Activated T-cell treated with anti-CD3 and anti-CD28 coated beads, Interleukin-2, amount 50 U/mL, for 24 hours (primary cell): ENCODE measurements at places on chromosomes 3 and 15.

GRCh38 chr3:68360492-68360891 is 571.9 kb downstream of the TAFA4 start:
- H3K27me3 ChIP-seq = no peaks in the 10 kb centered on the region
- no peaks in the 10 kb centered on the region for H3K4me1 ChIP-seq
- no peak overlapping the region for H3K4me3 ChIP-seq
- H3K27ac ChIP-seq = no peak overlapping the region
- no peak for DNase-seq

DNA sequence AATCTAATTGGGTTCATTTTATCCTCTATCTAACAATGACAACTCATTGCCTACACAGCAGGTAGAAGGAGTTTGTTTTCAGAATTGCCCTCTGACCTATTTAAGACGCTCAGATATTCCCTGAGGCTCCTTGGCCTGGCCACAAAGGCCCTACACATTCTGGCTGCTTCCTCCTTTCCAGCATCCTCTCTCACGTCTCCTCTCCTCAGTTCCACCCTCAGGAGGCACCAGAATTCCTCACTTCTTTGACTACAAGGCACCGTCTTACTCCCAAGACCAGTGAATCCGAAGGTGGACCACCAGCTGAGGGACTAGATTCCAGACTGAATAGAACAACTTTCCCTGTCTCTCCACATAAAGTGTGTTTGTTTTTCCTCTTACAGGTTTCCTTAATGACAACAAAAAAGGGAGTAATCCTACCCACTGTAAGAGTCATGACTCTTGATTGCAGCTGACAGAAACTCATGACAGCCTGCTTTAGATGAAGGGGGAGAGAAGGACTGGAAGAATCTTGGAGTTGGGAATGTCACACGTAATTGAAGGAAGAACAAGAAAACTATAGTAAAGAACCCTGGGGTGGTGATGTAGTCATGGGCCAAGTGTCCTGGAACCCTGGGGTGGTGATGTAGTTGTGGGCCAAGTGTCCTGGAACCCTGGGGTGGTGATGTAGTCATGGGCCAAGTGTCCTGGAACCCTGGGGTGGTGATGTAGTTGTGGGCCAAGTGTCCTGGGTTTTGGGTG is 22.0 kb upstream of the MUC20 start:
- no peak overlapping the region for H3K4me3 ChIP-seq
- DNase-seq = no peak
- H3K27ac ChIP-seq = no peak overlapping the region
- H3K36me3 ChIP-seq = peaks cover 32% of the 10 kb centered on the region

DNA sequence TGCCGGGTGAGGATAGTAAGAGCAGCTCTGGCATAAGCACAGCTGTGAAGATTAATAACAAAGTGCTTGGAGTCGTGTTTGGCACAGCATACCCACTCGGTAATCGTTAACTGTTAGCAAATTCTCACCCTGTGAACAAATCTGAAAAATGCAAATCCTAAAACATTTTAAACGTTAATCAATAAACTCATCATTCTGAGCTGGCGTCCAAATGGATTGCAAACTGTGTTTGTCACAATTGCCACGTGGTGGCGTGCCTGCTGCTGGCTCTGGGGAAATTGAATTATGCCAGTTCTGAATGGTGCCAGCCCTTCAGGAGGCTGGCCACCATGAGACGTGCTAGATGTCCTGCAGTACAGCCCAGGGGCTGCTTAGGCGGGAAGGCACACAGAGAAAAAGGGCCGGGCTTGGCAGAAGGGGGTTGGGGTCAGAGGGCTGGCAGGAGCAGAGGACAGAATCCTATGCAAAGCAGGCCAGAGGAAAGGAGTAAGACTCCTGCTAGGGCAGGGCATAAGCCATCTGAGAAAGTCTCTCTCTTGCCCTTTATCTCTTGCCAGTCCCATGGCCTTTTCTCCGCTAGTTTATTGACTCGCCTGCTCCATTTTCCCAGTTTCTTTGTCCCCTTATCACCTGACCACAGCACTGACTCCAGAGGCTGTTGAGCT is 22.1 kb upstream of the POLG start:
- H3K4me1 ChIP-seq = peaks cover 16% of the 10 kb centered on the region
- peaks cover 82% of the 10 kb centered on the region for H3K27me3 ChIP-seq
- no peak overlapping the region for H3K27ac ChIP-seq
- DNase-seq = no peak
- H3K36me3 ChIP-seq = no peaks in the 10 kb centered on the region
- H3K4me3 ChIP-seq = no peak overlapping the region

- H3K4me1 ChIP-seq = peaks cover 51% of the 10 kb centered on the region
- H3K4me3 ChIP-seq = no peak overlapping the region
- DNase-seq = no peak
- H3K36me3 ChIP-seq = no peaks in the 10 kb centered on the region
- H3K27ac ChIP-seq = no peak overlapping the region
Measured at GRCh38 chr15:98778960-98779359, 130.6 kb downstream of the IGF1R start.

- peaks cover 46% of the 10 kb centered on the region for H3K4me1 ChIP-seq
- H3K27me3 ChIP-seq = no peaks in the 10 kb centered on the region
- peak; percentile 26 for DNase-seq
- H3K27ac ChIP-seq = no peak overlapping the region
- no peak overlapping the region for H3K4me3 ChIP-seq
Measured at GRCh38 chr15:90016721-90017120, 15.6 kb downstream of the ZNF710 start.

GRCh38 chr3:4191971-4192370 is 111.2 kb upstream of the SETMAR start:
- no peak overlapping the region for H3K27ac ChIP-seq
- no peak for DNase-seq
- H3K4me1 ChIP-seq = no peaks in the 10 kb centered on the region
- H3K36me3 ChIP-seq = no peaks in the 10 kb centered on the region
- no peaks in the 10 kb centered on the region for H3K27me3 ChIP-seq

- H3K4me3 ChIP-seq = no peak overlapping the region
- H3K27ac ChIP-seq = no peak overlapping the region
- H3K36me3 ChIP-seq = no peaks in the 10 kb centered on the region
- H3K27me3 ChIP-seq = peaks cover 10% of the 10 kb centered on the region
- DNase-seq = no peak
Measured at GRCh38 chr3:153972862-153973261, 148.3 kb upstream of the ARHGEF26 start.

GRCh38 chr3:44093531-44093930 is 148.2 kb upstream of the TOPAZ1 start:
- H3K27ac ChIP-seq = no peak overlapping the region
- H3K36me3 ChIP-seq = no peaks in the 10 kb centered on the region
- no peak for DNase-seq
- no peak overlapping the region for H3K4me3 ChIP-seq
- H3K27me3 ChIP-seq = peaks cover 54% of the 10 kb centered on the region

GRCh38 chr15:100515758-100516157 is 13.0 kb downstream of the CERS3 start:
- H3K4me3 ChIP-seq = no peak overlapping the region
- H3K36me3 ChIP-seq = no peaks in the 10 kb centered on the region
- H3K4me1 ChIP-seq = peaks cover 21% of the 10 kb centered on the region
- DNase-seq = no peak
- no peak overlapping the region for H3K27ac ChIP-seq

GRCh38 chr3:3172627-3173026 is 6.9 kb downstream of the CRBN start:
- no peak for DNase-seq
- H3K27me3 ChIP-seq = no peaks in the 10 kb centered on the region
- H3K36me3 ChIP-seq = peaks cover 85% of the 10 kb centered on the region

- DNase-seq = no peak
- H3K27me3 ChIP-seq = peaks cover 47% of the 10 kb centered on the region
- H3K27ac ChIP-seq = no peak overlapping the region
- H3K36me3 ChIP-seq = no peaks in the 10 kb centered on the region
- no peaks in the 10 kb centered on the region for H3K4me1 ChIP-seq
Measured at GRCh38 chr15:58115692-58116091, 22.5 kb upstream of the AQP9 start.

- H3K36me3 ChIP-seq = peaks cover 67% of the 10 kb centered on the region
- no peaks in the 10 kb centered on the region for H3K27me3 ChIP-seq
- H3K4me3 ChIP-seq = no peak overlapping the region
- H3K4me1 ChIP-seq = peaks cover 77% of the 10 kb centered on the region
Measured at GRCh38 chr15:56929933-56930332, 11.5 kb downstream of the TCF12 start.

- H3K4me3 ChIP-seq = no peak overlapping the region
- H3K36me3 ChIP-seq = no peaks in the 10 kb centered on the region
- H3K27ac ChIP-seq = no peak overlapping the region
- no peaks in the 10 kb centered on the region for H3K4me1 ChIP-seq
- H3K27me3 ChIP-seq = peaks cover 12% of the 10 kb centered on the region
Measured at GRCh38 chr15:61756071-61756820, 304.0 kb downstream of the VPS13C start.

DNA sequence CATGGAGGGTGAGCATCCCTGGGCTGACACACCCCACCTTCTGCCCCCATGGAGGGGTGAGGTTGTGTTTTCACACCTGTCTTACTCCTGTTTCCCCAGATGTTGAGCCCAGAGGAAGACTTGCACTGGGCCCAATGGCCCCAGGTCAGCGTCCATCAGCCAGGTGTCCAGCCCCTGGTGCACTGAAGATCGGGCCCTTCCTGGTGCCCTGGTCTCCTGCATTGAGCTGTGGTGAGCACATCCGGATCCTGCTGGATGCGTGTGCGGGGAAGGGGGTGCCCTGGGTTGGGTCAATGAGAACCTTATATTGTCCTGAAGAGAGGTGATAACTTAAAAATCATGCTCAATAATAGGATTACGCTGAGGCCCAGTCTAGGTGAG is 227.3 kb downstream of the SNRPN start:
- no peak overlapping the region for H3K4me3 ChIP-seq
- no peaks in the 10 kb centered on the region for H3K36me3 ChIP-seq
- DNase-seq = peak; percentile 14
- H3K27ac ChIP-seq = no peak overlapping the region
- H3K4me1 ChIP-seq = no peaks in the 10 kb centered on the region
- no peaks in the 10 kb centered on the region for H3K27me3 ChIP-seq

DNA sequence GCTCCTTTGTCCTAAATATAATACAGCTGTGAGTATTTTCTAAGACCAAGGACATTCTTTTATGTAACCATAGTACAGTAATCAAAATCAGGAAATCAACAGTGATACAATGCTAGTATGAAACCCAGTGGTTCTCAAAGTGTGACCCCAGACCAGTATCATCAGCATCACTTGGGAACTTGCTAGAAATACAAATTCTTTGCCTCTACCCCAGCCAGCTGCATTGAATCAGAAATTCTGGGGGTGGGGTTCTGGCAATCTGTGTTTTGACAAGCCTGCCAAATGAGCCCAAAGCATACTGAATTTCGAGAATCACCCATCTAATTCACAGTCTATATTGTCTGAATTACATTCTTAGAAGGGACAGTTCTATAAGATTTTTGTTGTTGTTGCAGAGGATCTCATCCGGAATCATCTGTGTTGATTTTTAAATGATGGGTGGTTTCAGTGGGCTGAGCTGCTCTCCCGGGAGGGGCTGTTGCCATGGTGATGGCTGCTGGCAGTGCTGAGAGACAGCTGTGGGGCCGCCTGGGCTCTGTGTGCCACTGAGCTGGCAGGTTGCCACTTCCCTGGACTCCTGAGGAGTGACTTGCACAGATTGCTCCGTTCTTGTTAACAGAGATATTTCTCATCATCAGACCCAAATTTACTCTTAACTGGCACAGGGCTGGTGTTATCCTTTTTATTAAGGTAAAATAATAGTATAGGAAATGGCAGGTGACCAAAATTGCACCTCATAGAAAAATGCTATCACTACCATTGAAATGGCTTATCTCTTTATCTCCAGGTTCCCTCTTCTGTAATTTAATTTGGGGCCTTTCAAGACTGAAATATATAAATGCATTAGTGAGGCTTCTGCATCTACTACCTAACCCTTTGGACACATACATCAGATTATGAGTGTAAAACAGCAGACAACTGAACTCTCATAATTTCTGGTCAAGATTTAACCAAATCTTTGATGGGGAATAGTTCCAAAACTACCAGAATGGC is 56.5 kb downstream of the NEK11 start:
- H3K27me3 ChIP-seq = no peaks in the 10 kb centered on the region
- H3K4me3 ChIP-seq = no peak overlapping the region
- H3K36me3 ChIP-seq = no peaks in the 10 kb centered on the region
- no peak for DNase-seq
- no peak overlapping the region for H3K27ac ChIP-seq

- no peak for DNase-seq
- H3K36me3 ChIP-seq = no peaks in the 10 kb centered on the region
Measured at GRCh38 chr15:52114261-52115055, 1.9 kb upstream of the BCL2L10 start.

- DNase-seq = no peak
- H3K36me3 ChIP-seq = no peaks in the 10 kb centered on the region
- H3K27ac ChIP-seq = no peak overlapping the region
- H3K27me3 ChIP-seq = peaks cover 24% of the 10 kb centered on the region
- H3K4me1 ChIP-seq = no peaks in the 10 kb centered on the region
- no peak overlapping the region for H3K4me3 ChIP-seq
Measured at GRCh38 chr3:194779729-194780224, 94.1 kb downstream of the FAM43A start.

- no peak overlapping the region for H3K4me3 ChIP-seq
- H3K4me1 ChIP-seq = no peaks in the 10 kb centered on the region
- no peak overlapping the region for H3K27ac ChIP-seq
- H3K27me3 ChIP-seq = no peaks in the 10 kb centered on the region
- H3K36me3 ChIP-seq = peaks cover 62% of the 10 kb centered on the region
- DNase-seq = no peak
Measured at GRCh38 chr15:40290918-40291574, 8.2 kb upstream of the ANKRD63 start.

DNA sequence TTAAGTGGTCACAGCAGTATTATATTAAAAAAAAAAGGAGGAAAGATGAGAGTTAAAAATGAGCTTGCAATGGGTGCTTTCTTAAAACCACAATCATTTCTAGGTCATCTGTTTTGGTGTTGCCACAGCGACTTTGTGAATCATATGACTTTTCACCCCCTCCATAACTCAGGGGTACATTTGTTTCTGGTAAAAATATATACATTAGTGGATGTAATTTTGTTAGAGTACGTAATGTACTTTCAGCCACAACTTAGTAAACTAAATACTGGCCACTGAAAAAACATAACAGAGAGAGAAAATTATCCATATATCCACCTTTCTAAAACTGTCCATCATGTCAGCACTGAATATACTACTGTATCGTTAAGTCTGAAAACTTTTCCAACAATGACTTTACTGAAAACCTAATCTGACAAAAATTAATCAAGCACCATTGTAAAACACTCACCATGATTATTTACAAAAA is 3.4 kb downstream of the ANKRD28 start:
- H3K4me3 ChIP-seq = peak overlapping the region; percentile 35
- no peak for DNase-seq
- peaks cover 46% of the 10 kb centered on the region for H3K36me3 ChIP-seq
- peaks cover 68% of the 10 kb centered on the region for H3K4me1 ChIP-seq

DNA sequence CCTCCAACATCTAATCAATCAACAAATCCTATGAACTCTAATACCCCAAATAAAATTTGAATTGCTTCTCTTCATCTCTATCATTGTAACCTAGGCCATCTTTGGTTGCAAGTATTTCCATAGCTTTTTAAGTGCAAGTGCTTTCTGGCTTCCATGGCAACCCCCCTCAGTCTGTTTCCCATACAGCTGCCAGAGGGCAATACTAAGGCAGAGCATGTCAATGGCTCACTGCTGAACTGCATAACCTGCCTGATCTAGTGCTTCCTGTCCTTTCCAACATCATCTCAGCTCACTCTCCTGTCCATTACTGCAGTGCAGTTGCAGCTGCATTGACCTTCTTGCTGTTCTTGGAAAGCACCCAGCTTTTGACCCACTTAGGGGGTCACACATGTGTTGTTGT is 198.4 kb downstream of the WNT5A start:
- no peaks in the 10 kb centered on the region for H3K27me3 ChIP-seq
- H3K4me1 ChIP-seq = no peaks in the 10 kb centered on the region
- H3K4me3 ChIP-seq = no peak overlapping the region
- DNase-seq = no peak

- no peaks in the 10 kb centered on the region for H3K4me1 ChIP-seq
- no peaks in the 10 kb centered on the region for H3K36me3 ChIP-seq
- H3K27me3 ChIP-seq = peaks cover 2% of the 10 kb centered on the region
- no peak overlapping the region for H3K4me3 ChIP-seq
Measured at GRCh38 chr3:99532246-99532645, 106.1 kb upstream of the COL8A1 start.
